ENCODE measurements at places on chromosomes 2 and 18.

DNA sequence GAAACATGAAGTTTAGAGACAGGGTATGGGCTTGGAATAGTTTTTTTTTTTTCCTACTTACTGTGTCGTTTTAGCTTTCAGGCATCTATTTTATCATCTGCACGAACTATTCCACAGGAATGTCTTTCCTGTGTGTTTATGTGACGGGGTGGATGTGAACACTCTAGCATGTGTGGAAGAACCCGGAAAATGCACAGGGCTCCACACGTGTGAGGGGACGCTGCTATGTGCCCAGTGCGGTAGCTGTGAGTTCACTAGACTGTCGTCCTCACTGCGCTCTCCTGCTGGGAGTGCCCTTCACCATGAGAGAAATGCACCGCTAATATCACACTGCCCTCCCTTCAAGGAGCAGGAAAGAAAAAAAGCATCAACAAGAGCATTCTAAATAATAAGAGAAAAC, 250.8 kb upstream of the PXDN start:
- DNase-seq: no peak

GRCh38 chr2:20061476-20061875, 10.0 kb upstream of the LAPTM4A start:
- DNase-seq: no peak

GRCh38 chr2:174764280-174765255, at the start of gene CHRNA1:
Gene CHRNA1 (minus strand): TSS chr2:174764472. CDS start chr2:174764394, 78 bp downstream.
- no peak for DNase-seq

- DNase-seq: no peak
Measured at GRCh38 chr2:1862608-1863280, 118.4 kb upstream of the PXDN start.

DNA sequence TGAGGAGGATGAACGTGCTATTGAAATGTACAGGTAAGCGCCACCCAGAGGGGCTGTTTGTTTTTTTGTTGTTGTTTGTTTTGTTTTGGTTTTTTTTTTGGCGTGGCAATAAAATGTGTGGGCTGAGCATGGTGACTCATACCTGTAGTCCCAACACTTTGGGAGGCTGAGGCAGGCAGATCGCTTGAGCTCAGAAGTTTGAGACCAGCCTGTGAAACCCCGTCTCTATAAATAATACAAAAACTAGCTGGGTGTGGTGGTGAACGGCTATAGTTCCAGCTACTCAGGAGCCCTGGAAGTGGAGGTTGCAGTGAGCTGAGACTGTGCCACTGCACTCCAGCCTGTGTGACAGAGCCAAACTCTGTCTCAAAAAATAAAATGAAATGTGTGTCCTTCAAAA, 6.2 kb downstream of the PDCL3 start:
- DNase-seq: no peak

- no peak for DNase-seq
Measured at GRCh38 chr2:226792155-226792881, 7.3 kb downstream of the IRS1 start.

- DNase-seq: no peak
Measured at GRCh38 chr2:49004036-49004626, 150.2 kb downstream of the FSHR start.

GRCh38 chr18:46630160-46630559, 26.9 kb downstream of the LOXHD1 start:
- no peak for DNase-seq

DNA sequence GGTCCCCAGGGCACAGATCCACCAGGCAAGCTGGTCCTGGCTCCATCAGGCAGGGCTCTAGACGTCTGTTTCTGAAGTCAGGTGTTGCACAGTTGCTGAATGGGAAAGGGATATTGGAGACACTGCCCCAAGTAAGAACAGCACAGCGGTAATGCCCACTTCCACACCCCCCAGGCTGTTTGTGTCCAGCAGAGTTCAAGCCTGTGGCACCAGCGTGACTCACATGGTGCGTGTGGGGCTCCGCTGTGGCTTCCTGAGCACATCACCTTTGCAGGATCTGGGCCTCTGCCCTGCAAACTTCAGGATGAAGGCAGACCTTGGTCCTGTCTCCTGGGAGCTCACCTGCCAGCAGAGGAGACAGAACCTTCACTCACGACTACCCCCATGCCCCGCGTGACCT, 203.3 kb downstream of the TFCP2L1 start:
- DNase-seq: no peak

DNA sequence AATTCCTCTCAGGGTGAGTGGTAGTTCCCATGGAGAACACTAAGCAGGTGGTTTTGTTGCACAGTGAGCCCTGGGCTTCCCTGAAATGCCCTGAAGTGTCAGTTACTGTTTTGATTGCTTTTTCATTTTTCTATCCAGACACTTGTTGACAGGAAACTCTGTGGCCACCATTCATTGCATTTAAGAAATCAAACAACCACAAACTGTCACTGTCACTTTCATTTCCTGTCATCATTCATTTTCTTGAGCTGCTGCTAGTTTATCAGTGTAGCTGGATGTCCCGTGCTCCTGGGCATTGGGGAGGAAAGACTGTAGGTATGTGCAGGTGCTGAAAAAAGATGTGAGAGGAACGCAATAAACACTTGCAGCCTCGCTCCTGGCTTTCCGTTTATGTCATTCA, 891.6 kb upstream of the ZEB2 start:
- no peak for DNase-seq

GRCh38 chr2:172917716-172918115, 157.9 kb upstream of the MAP3K20 start:
- no peak for DNase-seq

DNA sequence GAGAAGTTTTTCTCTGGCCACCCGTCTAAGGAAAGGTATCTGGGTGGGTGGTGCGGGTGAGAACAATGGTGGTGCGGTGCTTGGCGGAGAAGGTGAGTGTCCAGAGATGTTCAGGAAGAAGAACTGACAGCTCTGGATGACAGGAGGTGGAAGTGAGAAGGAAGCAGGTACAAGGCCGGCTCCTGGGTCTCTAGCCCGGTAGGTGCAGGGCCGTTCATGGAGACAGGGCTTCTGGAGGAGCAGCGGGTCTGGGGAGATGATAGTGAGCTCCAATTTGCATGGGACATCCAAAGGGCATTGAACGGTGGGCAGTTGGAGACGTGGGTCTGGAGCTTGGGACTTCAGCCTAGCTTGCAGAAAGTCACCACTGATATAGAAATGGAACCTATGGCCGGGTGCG, 979 bp upstream of the FAHD2B start:
- DNase-seq: no peak

GRCh38 chr2:68203587-68203986, 45.9 kb downstream of the PNO1 start:
- no peak for DNase-seq

GRCh38 chr2:98341241-98341640, 5.0 kb upstream of the CNGA3 start:
- no peak for DNase-seq

DNA sequence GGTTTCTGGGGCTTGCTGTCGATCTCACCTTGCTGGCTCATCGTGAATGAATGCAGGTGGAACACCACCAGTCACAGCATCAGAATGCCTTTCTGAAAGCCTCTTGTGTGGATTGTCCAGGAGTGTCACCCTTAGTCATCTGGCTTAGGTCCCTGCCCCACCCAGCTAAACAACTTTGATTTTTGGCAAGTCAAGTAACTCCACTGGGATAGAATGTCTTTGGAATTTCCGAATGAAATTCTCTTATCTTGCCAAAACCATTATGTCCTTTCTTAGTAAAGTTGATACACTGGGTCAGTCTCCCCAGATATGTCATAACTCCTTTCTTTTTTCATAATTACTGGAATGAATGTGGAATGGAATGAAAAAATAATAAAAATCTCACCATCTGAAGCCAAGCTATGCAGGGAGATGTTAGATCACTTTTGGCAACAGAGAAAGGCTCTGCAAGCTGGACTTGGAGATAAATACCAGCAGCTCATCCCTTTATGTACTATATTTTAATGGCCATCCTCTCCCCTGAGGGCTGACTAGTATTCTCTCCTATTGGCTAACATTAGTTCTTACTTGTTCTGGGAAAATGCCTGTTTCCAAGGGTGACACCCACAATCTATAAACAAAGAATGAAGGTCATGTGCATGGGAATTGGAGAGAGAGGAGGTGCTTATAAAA, 35.4 kb downstream of the INSIG2 start:
- DNase-seq: no peak

DNA sequence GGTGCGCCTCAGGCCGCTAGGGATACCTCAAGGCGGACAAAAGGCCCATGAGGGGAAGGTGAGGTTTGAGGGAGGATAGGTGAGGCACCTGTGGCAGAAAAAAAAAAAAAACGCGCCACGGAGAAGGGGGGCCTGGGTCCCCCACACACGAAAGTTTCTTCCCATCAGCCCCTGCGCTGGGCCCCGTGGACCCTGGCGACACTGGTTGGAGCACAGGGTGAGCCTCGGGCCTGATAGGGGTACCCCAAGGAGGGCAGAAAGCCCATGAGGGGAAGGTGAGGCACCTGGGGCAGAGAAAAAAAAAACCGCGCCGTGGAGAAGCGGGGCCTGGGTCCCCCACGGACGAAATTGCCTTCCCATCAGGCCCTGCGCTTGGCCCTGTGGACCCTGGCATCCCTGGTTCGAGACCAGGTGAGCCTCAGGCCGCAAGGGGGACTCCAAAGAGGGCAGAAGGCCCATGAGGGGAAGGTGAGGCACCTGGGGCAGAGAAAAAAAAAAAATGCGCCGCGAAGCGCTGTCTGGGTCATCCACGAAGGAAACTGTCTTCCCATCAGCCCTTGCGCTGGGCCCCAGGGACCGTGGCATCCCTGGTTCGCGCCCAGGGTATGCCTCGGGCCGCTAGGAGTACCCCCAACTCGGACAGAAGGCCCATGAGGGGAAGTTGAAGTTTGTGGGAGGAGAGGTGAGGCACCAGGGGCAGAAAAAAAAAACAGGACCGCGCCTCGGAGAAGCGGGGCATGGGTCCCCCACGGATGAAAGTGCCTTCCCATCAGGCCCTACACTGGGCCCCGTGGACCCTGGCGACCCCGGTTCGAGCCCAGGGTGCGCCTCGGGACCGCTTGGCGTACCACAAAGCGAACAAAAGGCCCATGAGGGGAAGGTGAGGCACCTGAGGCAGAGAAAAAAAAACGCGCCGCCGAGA, 226.2 kb downstream of the CCDC74A start:
- DNase-seq: no peak

DNA sequence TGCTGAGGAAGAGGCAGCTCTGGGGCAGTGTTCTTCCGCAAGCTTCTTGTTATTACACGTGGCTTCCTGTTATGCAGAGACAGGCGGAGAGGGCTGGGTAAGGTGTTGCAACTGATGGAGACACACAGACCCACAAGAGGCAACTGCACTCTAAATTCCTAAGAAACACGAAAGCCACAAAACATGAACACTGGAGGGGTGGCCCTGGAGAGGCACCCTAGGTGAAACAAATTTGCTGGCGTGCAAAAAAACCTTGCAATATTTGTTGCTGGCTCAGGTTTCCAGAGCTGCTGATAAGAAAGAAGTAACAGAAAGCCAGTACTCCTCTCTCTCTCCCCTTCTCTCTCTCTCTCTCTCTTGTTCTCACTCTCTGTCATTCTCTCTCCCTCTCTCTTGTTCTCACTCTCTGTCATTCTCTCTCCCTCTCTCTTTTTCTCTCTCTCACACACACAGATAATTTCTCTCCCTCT, 31.8 kb downstream of the ARHGAP25 start:
- DNase-seq: no peak

GRCh38 chr2:223297788-223298187, 245.8 kb downstream of the KCNE4 start:
- DNase-seq: no peak

- DNase-seq: no peak
Measured at GRCh38 chr18:59423259-59423658, 64.2 kb upstream of the LMAN1 start.

GRCh38 chr18:59718464-59719157, 21.4 kb upstream of the CCBE1 start:
- no peak for DNase-seq

- no peak for DNase-seq
Measured at GRCh38 chr2:50178050-50178449, 853.9 kb downstream of the NRXN1 start.

DNA sequence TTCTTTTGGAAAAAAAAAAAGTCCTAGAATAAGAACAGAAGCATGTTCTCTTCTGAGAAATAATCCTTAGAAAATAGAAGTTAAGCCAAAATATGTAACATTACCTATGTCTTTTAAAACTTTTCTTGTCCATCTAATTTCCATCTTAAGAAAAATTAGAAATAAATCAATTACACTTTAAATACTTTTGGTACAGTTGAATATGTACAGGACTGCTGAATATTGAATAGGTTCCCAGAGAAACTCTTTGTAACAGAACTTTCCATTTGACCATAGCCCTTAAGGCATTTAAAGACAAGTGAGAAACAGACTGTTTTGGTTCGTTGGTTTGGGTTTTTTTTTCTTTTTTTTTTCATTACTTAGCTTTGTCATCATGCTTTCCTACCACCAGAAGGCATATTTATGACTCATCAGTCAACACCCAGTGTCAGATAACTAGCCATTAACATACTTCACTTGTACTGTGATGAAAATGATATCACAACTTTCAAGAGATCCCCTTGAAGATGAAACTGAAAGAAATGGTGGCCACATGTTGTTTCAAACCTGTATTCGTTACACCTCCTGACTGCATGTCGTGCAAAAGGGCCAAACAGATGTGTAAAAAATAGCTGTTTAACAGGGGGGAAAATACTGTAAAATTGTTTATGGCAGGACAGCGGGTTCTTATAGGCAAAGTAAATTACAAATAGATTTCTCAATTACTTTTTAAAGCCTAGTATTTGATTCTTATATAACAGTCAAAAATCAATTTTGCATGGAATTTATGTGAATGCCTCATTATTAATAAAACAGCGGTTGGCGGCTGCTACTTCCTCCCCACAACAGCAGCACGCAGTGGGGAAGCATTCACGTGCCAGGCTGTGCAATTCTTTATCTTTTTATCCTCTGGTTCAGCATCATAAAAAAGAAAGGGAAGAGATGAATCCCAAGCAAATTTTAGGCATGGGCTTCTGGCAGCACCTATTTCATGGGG, 280.7 kb upstream of the HNRNPA3 start:
- no peak for DNase-seq

DNA sequence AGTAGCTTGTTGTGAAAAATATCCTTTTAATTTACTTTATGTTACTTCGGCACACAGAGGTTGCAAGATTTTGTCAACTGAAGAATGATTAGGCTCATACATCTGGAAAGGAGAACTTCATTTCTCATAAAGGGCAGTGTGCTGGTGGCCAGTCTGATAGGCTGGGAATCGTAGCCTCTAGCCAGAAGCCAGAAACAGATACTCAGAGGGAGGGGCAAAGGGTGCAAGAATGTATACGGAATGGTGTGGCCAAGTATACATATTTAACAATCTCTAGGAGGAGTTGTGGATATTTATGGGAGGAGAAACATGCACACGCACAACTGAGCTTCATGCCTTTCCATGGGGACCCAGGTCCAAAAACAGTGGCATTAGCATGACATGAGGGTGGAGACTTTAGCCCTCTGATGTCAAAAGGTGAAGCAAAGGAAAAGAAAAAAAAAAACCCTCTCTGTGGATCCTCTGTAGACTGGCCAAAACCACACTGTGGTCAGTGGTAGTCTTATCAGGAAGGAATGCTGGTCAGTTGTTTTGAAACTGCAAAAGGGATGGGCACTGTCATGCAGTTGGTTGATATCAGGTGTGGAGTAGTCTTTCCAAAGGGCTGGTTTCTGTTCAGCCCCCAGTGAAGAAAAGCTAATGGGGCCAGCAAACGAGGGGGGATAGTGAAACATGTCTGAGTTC, 34.9 kb upstream of the APCDD1 start:
- no peak for DNase-seq
